ENCODE measurements at places on chromosomes 4 and X.

DNA sequence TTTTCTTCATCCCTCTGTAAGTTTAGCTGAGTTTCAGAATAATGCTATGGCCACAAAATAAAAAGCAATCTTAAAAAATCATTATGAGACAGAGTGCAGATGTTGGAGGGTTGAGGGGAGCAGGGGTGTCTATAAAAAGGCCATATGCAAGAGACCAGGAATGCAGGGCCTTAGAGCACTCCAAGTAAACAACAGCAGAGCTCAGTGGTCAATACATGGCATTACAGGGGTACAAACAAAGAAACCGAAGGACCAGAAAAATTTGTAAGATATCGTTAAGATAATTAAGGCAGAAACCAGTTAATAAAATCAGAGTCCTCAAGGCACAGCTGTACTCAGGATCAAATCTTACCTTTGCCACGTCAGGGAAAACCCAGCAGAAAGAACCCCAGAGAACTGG lies 28.4 kb upstream of the NDST3 start:
- no peak for DNase-seq

- DNase-seq = no peak
These were observed 204.6 kb downstream of the PDGFRA start for GRCh38 chr4:54433686-54434085.

DNA sequence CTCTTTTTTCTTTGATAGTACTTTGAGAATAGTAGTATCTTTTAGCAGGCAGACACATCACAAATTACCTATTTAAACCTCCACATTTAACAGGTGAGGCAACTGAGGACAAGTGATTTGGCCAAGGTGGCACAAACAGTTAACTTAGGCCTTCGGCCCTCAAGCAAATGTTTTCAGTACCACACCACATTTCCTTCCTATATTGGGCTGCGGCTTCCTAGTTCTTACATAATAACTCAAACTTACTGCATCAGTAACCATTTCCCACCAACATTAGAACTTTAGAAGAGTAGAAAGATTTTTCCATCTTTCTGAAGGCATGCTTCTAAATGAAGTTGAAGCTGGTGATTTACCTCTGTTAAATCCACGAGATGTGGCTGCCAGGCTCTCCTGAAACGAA lies 63.2 kb upstream of the SLC4A4 start:
- DNase-seq = no peak

DNA sequence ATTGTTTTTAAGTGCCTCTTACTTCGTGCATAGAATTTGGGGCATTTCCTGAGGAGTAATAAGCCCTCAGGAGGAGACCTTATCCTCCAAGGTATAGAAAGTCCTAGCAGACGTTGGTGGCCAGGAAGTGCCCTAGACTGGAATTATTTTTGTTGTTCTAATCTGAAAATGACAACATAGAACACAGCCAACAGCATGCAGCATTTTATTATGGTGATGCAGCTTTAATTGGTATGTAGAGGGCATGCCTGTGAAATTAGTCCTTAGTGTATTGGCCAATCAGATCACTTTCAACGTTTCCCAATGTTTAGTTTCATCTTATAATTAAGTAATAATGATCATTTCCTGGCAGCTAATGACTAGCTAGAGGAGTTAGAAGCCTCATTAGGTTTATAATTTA lies 199.2 kb downstream of the SHROOM3 start:
- DNase-seq = no peak

DNA sequence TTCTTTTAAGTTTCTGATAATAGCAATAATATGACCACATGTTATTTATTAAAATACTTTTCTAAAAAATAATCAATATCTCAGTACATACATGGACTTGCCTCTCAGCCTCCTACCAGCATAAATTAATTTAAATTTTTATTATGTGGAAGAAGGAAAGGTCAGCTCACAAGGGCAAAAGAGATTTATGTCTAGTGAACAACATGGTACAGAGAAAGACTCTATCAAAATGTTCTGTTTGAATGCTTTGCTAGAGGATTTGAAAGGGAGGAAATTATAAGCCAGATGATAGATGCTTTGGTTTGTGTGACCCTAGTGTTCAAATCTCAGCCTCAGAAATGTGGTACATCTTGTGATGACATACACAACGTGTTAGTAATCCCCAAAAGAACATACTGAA lies 94.3 kb downstream of the DKK2 start:
- DNase-seq = no peak

DNA sequence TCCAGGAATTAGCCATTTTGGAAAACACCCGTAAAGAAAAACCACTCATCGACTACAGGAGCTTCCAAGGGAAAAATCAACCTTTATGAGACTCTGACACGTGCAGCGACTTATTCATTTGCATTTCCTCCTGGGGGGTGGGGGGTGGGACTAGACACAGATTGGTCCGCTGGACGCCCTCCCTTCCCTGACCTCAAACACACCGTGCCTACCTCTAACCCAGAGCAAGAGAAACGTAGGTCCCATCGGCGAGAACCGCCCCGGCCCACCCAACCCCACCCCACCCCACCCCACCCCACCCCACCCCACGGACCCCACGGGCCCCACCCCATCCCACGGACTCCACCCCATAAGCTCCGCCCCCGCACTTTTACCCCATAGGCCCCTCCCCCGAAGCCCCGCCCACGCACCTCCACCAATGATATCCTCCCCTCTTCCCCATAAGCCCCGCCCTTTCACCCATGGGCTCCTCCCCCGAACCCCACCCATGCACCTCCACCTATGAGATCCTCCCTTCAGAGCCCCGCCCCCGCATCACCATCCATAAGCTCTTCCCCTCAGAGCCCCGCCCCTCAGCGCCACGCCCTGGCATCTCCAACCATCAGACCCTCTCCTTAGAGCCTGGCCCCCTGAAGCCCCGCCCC lies 1.1 kb downstream of the GTPBP6 start:
- DNase-seq = no peak

DNA sequence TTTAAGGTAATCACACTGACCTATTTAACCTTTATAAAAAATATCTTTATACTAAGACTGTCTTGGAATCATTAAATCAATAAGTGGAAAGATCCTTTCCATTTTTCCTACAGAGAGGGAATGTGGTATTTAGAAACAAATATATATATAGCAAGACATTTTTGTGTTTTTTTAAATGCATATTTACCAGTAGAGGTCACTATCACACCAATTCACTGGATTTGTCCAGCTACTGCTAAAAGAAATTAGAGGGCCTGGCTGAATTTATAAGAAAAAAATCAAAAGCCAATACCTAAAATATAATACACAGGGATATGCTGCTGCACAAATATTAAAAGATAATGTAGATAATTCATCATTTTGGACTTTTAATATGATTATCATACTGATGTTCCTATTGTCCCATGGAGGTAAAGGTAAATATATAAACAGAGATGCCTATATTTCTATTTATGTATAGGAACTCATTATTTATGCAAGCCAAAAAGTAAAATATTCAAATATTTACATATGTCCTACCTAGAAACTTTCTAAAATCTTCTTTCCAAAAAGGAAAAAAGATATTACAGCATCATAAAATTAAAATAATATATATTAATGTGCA lies 69.5 kb downstream of the PDE5A start:
- no peak for DNase-seq

- no peak for DNase-seq
These were observed 15.0 kb downstream of the C4orf51 start for GRCh38 chr4:145694929-145695328.

GRCh38 chrX:30863974-30864373 lies 25.1 kb downstream of the TAB3 start:
- no peak for DNase-seq

DNA sequence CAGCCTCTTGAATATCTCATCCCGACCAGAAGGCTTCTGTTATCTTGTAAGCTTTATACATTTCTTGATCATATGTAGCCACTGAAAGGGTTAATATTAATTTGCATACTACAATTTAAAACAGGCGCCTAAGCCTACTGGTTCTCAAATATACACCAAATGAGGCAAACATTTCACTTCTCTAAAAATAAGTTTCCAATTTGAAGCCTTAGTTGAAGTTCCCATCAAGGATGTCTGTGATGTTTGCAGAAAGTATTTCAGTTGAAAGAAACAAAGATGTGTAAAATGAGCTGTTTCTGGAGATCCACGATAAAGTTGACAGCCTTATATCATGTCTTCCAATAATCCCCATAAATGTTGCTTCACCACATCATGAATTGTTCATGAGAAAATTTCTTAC lies 70.6 kb downstream of the KIT start:
- DNase-seq = no peak

GRCh38 chr4:80011636-80012236 lies 61.3 kb downstream of the ANTXR2 start:
- no peak for DNase-seq

- no peak for DNase-seq
These were observed 124.3 kb downstream of the HS6ST2 start for GRCh38 chrX:132834109-132834508.

- DNase-seq = no peak
These were observed 25.5 kb upstream of the MAN2B2 start for GRCh38 chr4:6549445-6549844.

GRCh38 chr4:89177807-89178206 lies 66.5 kb downstream of the TIGD2 start:
- DNase-seq = no peak

GRCh38 chr4:73446336-73446938 lies 10.4 kb downstream of the AFP start:
- DNase-seq = no peak

DNA sequence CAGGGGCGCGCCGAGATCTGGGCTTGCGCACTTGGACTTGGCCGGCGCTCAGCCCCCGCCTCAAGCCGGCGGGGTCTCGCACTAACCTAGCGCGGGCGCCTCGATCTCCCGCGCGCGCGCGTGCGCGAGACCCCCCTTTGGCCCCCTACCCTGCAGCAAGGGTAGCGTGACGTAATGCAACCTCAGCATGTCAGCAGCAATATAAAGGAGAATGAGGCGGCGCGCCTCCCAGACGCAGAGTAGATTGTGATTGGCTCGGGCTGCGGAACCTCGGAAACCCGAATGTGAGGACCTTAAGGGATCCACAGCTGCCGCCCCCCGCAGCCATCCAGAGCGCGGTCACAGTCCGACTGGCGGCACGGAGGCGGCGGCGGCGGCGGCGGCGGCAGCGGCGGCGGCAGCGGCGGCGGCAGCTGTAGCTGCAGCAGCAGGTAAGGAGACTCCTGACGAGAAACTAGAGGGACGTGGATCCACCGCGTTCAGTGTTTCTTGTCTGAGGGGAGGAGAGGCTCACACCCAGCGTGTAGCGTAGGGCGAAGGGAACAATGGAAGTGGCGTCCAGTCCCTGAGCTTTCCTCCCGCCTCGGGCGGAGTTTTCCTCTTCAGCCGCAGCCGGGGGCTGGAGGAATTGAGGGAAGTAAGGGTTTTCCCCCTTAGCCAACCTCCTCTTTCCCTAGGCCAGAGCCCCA lies at the start of the genes SATL1 and ZNF711:
SATL1 (minus strand) TSS at position 19 of the 689 bp plus-strand sequence. CDS start 134,811 bp downstream, outside the sequence.
ZNF711 (plus strand) TSS at position 231 of the 689 bp plus-strand sequence. CDS start 3,582 bp downstream, outside the sequence.
- DNase-seq = no peak

DNA sequence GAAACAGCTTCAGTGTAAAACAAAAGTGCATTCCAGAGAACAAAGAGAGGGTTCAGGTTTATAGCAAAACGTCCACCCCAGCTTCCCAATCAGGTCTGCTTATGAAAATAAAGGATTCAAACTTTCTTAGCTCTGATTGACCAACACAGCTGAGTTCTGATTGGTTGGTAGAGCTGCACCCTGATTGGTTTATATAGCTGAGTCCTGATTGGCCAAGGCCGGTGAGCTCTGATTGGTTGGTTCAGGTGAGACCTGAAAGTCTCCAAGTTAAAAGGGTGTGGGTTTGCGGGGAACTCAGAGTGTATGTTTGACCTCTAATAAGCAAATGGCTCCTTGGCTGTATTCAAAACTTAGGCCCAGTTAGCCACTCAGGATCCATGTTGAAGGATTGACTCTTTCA lies 20.9 kb downstream of the CLRN2 start:
- DNase-seq = no peak

DNA sequence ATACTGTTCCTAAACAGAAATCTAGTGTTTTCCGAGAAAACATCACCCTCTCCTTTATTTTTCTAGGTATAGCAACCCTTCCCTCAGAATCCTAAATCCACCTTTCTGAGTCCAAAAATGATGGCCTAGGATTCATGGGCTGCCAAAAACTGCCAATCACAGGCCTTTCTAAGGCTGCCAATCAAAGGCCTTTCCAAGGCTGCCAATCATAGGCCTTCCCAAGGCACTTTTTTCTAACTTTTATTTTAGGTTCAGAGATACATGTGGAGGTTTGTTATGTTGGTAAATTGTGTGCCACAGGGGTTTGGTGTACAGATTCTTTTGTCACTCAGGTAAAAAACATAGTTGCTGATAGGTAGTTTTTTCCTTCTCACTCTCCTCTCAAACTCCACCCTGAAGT lies 673.7 kb downstream of the FAT4 start:
- no peak for DNase-seq

- no peak for DNase-seq
These were observed 129.5 kb downstream of the ZIC3 start for GRCh38 chrX:137695417-137695816.

GRCh38 chrX:46713672-46714490 lies 45.0 kb downstream of the SLC9A7 start:
- no peak for DNase-seq

DNA sequence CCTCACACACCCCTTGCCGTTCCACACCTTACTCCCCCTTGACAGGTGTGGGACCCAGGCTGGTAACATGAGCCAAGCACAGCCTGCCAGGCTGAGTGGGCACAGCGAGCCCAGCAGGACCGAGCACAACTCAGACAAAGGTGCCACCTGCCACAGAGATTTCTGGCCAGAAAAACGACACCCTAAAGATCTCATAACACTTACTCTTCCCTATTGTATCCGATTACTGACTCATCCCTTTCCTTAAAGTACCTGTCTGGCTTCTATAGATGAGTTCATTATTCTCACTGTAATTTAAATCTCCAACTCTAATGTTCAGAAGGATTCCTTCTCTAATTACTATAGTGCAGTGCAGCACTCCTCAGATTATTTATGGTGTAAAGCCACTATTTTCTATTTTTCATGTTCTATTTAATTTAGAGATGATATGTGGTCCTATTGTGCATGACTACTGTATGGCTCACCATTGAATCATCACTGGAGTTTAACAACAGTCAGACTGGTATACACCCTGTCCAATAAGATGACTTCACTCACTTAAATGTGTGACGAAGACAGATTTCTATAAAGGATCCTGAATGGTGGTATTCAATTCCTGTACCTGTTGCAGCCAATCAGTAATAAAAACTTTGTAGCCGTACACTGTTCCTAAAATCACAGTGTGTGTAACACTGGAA lies 7.6 kb upstream of the SYTL5 start:
- no peak for DNase-seq

GRCh38 chr4:56619816-56620215 lies 61.3 kb downstream of the HOPX start:
- DNase-seq = no peak

- DNase-seq = no peak
These were observed 17.7 kb downstream of the ARAP2 start for GRCh38 chr4:36226430-36227227.

GRCh38 chrX:127259742-127260141 lies 440.2 kb downstream of the PRR32 start:
- no peak for DNase-seq

- no peak for DNase-seq
These were observed 117.7 kb downstream of the CRLF2 start for GRCh38 chrX:1094566-1095333.

Measured in activated T-cell treated with anti-CD3 and anti-CD28 coated beads for 1 hour (primary cell).